ENCODE measurements at places on chromosomes 7 and 10.

DNA sequence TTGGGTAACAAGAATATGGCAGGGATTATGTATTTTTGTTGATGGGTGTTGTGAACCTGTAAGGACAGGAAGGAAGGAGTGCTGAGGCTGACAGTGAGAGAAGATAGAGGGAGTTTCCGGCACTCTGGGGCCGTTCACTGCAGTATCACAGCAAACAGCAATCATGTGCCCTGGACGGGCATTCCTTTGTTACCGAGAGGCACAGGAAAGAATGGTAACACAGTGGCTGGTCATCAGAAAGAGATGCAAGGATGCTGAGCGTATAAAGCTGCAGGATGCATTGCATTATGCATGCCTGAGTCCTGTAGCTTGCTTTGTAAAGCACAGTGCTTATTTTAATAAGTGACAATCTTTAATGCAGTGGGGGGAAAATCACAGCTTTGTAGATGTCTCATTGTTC lies 286.8 kb downstream of the RPS24 start:
- no peak overlapping the region for H3K4me3 ChIP-seq
- no peaks in the 10 kb centered on the region for H3K4me1 ChIP-seq
- H3K36me3 ChIP-seq = no peaks in the 10 kb centered on the region
- no peak overlapping the region for H3K27ac ChIP-seq

DNA sequence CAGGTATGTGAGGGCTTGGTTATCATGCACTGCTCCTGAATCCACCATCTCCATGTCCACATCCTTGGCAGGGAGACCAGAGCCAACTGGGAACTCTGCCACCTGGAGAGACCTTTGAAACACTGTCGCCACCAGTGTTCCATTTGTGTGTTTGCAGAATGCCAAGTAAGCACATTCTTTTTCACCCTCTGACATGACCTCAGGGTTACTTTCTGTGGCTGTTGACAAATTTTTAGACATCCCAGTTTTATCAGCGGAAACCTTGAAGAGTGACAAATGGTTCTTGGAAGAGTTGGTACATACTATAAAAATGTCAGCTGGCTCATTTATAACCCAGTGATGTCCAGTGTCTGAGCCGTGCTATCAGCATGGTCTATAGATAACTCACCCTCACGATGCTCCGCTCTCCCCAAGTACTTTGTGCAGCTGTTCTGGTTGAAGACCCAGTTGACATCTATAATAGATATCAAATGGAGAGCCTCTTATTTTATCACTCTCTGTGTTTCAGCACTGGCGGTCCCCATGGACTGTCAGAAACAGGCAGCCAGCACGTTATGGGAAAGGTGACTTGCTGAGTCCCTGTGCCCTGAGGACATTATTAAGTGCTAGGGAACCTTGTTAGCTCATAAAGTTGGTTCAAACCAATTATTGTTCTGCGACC lies 563.1 kb upstream of the GALNT17 start:
- H3K27ac ChIP-seq = no peak overlapping the region
- no peaks in the 10 kb centered on the region for H3K36me3 ChIP-seq
- no peak overlapping the region for H3K4me3 ChIP-seq
- peaks cover 15% of the 10 kb centered on the region for H3K4me1 ChIP-seq
- H3K27me3 ChIP-seq = no peaks in the 10 kb centered on the region

GRCh38 chr10:93071674-93072224 lies 1.9 kb upstream of the CYP26A1 start:
- peaks cover 54% of the 10 kb centered on the region for H3K27me3 ChIP-seq
- no peak overlapping the region for H3K27ac ChIP-seq
- no peaks in the 10 kb centered on the region for H3K4me1 ChIP-seq
- peak overlapping the region; percentile 40 for H3K4me3 ChIP-seq
- DNase-seq = no peak

DNA sequence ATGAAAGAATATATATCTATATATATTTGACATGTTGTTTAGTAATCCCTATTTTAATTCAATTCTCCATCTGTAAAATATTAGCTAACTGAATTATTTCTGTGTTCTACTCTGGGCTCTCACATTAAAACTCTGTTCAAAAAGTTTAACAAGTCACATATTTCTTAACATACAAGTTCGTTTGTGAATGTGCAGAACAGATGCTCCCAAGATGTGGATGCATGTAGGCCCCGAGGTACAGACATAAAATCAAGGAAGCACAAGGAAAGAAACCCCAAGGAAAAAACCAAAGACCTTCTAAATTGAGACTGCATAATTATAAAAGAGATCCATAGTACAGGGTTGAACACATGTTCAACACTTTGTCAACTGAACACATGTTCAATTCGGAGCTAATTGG lies 175.1 kb downstream of the LRRTM3 start:
- H3K27ac ChIP-seq = no peak overlapping the region
- no peak for DNase-seq
- H3K4me3 ChIP-seq = no peak overlapping the region
- H3K27me3 ChIP-seq = no peaks in the 10 kb centered on the region
- H3K4me1 ChIP-seq = no peaks in the 10 kb centered on the region
- H3K36me3 ChIP-seq = no peaks in the 10 kb centered on the region

GRCh38 chr10:79047875-79048638 lies 20.7 kb upstream of the ZMIZ1 start:
- H3K4me1 ChIP-seq = peaks cover 35% of the 10 kb centered on the region
- DNase-seq = peak; percentile 50
- no peaks in the 10 kb centered on the region for H3K36me3 ChIP-seq
- H3K4me3 ChIP-seq = no peak overlapping the region

- no peak overlapping the region for H3K4me3 ChIP-seq
- H3K36me3 ChIP-seq = no peaks in the 10 kb centered on the region
- no peaks in the 10 kb centered on the region for H3K27me3 ChIP-seq
- DNase-seq = no peak
- no peak overlapping the region for H3K27ac ChIP-seq
These were observed 51.8 kb downstream of the PYROXD2 start for GRCh38 chr10:98363220-98363619.

DNA sequence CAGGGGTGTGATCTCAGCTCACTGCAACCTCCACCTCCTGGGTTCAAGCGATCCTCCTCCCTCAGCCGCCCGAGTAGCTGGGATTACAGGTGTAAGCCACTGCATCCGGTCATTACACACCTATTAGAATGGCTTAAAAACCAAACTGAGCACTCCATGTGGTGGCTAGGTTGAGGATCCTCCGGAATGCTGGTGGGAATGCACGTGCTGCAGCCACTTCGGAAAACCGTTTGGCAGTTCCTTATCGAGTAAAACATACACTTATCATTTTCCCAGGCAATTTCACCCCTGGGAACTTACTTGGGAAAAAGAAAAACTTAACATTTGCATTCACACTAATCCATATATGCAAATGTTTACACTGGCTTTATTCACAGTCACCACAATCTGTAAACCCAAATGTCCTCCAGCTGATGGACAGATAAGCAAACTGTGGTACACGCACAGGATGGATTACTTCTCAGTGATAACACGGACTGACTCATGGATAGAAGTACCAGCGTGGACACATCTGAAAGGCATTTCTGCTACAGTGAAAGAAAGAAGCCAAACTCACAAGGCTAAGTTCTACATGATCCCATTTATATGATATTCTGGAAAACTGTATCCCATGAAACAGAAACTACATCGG lies 20.4 kb downstream of the RFC2 start:
- no peak for DNase-seq
- no peaks in the 10 kb centered on the region for H3K36me3 ChIP-seq
- no peaks in the 10 kb centered on the region for H3K4me1 ChIP-seq
- H3K27ac ChIP-seq = no peak overlapping the region
- no peak overlapping the region for H3K4me3 ChIP-seq

DNA sequence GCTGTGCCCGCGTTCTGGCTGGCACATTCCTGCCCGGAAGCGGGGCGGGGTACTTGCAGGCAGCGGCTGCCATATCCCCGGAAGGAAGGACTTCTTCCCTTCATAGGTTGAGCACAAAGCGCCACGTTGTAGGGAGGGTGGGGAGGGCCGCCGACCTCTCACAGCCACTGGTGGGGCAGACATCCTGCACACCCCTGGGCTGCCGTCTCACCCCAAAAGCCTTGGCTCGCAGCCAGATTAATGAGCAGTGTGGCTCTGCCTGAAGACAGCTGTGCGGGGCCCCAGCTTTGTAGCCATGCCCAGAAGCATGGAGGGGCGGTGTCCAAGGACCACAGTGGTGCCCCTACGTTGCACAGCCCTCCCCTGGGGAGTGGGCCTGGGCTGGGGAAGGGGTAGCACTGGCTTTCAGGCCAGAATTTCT lies 54.3 kb upstream of the DPYSL4 start:
- no peaks in the 10 kb centered on the region for H3K36me3 ChIP-seq
- H3K27me3 ChIP-seq = peaks cover 3% of the 10 kb centered on the region
- H3K27ac ChIP-seq = no peak overlapping the region
- no peaks in the 10 kb centered on the region for H3K4me1 ChIP-seq

DNA sequence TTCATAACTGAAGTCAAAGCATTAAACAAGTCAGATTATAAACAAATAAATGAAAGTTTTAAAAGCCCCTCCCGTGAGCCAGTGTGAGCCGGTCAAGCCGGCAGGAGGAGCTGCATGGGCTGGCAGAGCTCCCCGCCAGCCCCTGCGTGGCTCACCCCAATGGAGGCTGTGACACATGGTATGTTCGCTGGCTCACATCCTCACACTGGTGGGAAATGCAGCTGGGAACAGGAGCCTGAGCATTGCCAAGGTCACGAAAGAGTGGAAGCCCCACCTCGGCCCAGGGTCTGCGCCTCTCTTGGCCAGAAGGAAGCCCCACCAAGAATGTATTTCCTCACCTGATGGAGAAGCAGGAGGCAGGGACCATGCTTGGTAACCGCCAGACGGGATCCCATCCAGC lies 261.7 kb upstream of the TCERG1L start:
- DNase-seq = no peak
- no peak overlapping the region for H3K27ac ChIP-seq
- no peak overlapping the region for H3K4me3 ChIP-seq
- no peaks in the 10 kb centered on the region for H3K36me3 ChIP-seq
- peaks cover 2% of the 10 kb centered on the region for H3K27me3 ChIP-seq
- H3K4me1 ChIP-seq = no peaks in the 10 kb centered on the region

GRCh38 chr7:30469303-30469702 lies 9.3 kb downstream of the NOD1 start:
- DNase-seq = peak; percentile 38
- no peak overlapping the region for H3K4me3 ChIP-seq
- peaks cover 8% of the 10 kb centered on the region for H3K36me3 ChIP-seq
- H3K27me3 ChIP-seq = no peaks in the 10 kb centered on the region

DNA sequence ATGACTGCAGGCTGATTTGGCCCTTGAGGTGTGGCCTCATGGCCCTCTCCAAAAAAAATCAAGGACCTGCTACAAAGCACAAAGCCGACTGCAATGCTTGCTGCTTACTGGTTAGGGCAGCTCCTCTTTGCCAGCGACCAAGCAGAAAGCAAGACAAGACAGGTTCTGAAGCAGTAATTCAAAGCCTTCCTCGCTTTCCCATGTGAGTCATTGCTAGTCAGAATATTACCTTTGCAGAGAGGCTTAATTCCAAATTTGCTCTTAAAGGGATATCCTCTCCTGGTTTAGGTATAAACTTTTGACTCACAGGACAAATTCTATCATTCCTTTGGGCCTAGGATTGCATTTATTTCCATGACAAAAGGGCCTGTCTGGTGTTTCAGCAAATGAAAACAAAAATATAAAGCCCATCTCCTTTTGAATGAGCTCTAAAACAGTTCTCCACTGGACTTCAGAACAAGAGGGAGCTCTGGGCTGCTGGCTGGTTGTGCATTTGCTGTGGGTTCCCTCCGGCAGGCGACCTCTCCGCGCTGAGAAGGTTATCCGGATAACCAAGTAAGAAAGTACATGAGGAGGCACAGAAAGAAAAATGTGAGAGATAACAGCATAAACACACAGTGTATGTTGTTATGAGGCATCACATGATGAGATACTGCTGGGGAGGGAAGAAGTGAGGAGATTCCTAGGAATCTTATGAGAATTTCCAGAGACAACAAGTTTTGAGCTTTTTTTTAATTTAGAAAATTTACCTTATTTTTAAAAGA lies 90.8 kb downstream of the EGFR start:
- H3K4me3 ChIP-seq = no peak overlapping the region
- peaks cover 22% of the 10 kb centered on the region for H3K4me1 ChIP-seq
- H3K27ac ChIP-seq = no peak overlapping the region
- H3K27me3 ChIP-seq = no peaks in the 10 kb centered on the region
- peaks cover 9% of the 10 kb centered on the region for H3K36me3 ChIP-seq

GRCh38 chr10:109912335-109913281 lies 10.7 kb downstream of the XPNPEP1 start:
- H3K4me3 ChIP-seq = peak overlapping the region; percentile 12
- H3K36me3 ChIP-seq = peaks cover 18% of the 10 kb centered on the region
- peak overlapping the region; percentile 92 for H3K27ac ChIP-seq
- peaks cover 8% of the 10 kb centered on the region for H3K4me1 ChIP-seq
- peak; percentile 69 for DNase-seq

DNA sequence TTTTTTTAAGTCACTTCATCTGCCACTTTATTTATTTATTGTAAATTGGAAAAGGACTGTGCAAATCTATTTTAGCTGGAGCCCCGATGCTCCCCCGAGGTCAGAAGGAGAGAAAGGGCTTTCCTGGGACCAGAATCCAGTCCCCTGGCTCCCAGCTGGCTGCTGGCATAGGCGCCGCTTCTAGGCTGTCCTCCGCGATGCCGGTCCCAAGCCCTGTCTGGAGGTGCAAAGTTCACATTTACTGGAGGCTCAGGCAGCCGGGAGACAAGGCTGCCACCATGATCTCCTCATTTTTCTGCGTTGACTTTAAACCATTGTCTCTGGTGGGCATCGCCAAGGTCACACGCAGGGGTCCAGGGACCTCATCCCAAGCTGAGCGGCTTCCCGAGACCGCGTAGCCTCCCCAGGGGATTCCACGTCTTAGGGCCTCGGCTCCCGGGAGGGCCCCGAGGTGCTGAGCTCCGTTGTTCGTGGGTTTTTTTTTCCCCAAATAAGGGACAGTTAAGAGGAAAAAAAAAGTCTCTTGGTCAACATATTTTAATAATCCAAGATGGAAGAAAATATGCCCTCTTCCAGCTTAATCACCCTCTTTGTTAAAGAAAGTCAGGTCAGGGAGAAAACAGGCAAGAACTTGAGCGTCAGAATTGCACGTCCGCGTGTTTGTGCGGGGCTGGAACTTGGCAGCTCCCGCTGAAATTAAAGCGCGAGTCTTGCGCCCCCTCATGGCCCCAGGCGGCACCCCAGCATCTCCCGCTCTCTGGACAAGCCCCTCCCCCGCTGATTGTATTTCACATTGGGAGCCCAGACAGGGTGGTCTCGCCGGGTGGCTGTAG lies 11.9 kb downstream of the RGR start:
- DNase-seq = peak; percentile 46
- no peaks in the 10 kb centered on the region for H3K27me3 ChIP-seq
- H3K4me1 ChIP-seq = no peaks in the 10 kb centered on the region
- no peak overlapping the region for H3K4me3 ChIP-seq
- H3K27ac ChIP-seq = no peak overlapping the region
